A172 (cell line): ENCODE measurements at places on chromosomes 3 and 15. TPM values are rescaled to one million over a fixed set of nuclear protein-coding genes. Genes with fewer than 3 reads are reported as not detected.
A peak's percentile ranks its signal among the peaks of the same experiment; 100 is the strongest.

Gene CAV3
- total RNA-seq = 0.24 TPM in 1 of 2 replicates, not detected in the other

DNA sequence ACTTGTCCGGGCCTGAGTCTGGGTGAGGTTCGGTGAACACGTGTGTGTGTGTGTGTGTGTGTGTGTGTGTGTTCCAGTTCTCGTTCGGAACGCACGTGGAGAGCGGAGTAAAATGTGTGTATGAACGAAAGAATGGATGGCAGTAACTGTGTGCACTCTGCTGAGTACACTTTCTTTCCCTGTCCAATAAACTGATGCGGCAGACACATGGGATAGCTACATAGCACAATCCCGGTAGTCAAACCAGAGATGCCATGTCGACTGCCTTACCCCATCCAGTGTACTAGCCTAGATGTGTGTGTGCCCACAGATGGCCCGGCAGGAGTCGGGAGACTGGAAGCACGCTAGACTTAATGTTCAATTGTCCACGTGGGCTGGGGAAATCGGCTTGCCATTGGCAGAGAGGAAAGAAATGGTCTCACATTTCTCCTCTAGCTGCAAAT lies 507 bp upstream of the GOLIM4 start:
- peak; percentile 87 for DNase-seq

- peak; percentile 96 for DNase-seq
These were observed 33.8 kb upstream of the GREM1 start for GRCh38 chr15:32683906-32684584.

- DNase-seq = no peak
These were observed 100.7 kb downstream of the SNRPN start for GRCh38 chr15:25055356-25056068.

Gene UNC13C
- not detected in 2 replicates for total RNA-seq

Gene ADGRG7
- total RNA-seq = not detected in 2 replicates

Gene CCDC80
- total RNA-seq = 24.4 and 56.8 TPM in 2 replicates

DNA sequence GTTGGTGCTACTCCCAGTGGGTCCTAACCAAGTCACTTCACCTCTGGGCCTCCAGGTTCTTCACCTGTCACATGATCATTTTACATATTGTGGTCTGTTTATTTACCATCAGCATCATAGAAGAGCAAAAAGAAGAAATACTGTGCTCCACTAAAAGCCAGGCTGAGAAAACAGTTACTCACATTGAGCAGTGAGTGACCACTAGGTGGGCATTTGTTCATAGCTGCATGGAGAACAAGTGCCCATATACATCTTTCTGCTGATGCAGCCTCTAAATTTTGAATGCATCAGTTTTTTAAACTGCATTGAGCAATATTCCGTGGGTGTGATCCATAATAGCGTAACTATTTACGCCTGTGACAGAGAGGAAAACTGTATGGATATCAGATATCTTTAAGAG lies 76.2 kb downstream of the DCUN1D1 start:
- no peak for DNase-seq

GRCh38 chr15:74621936-74622335 lies 6.3 kb downstream of the CLK3 start:
- no peak for DNase-seq

Gene TLR9
- not detected in 2 replicates for total RNA-seq

- no peak for DNase-seq
These were observed 22.9 kb downstream of the PDIA5 start for GRCh38 chr3:123089611-123090331.

Gene PLA2G4D
- not detected in 2 replicates for total RNA-seq

Gene ST8SIA2
- total RNA-seq = 0.69 TPM in 1 of 2 replicates, not detected in the other

DNA sequence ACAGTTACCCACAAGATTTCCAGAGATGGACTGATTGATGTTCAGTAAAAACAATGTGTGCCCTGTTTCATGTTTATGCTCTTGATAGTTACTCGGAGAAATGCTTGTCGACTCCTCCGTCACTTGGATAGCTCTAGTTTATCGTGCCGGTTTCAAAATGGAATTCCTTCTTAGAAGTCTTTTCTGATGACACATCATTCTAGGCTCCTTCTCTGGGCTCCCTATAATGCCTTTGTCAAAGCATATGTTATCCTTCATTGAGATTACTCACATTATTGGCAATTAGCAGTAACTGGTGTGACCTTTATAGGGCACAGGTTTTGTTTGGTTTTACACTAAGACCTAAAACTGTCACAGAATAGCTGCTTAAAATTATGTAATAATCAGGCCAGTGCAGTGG lies 201.8 kb downstream of the CNTN6 start:
- no peak for DNase-seq
